ENCODE measurements at places on chromosomes 5 and 9. TPM values are rescaled to one million over a fixed set of nuclear protein-coding genes. Genes with fewer than 3 reads are reported as not detected.

Gene AQP3
- total RNA-seq = 0.43 TPM

Gene SLC6A3
- total RNA-seq = not detected

Gene PCDHB15
- total RNA-seq = 1.2 TPM

Gene LRRC19
- not detected for total RNA-seq

Gene IFNW1
- total RNA-seq = not detected

Gene CCL27
- total RNA-seq = not detected

Gene PTGES2
- total RNA-seq = 120 TPM

GRCh38 chr5:141478321-141478945 lies 2.7 kb downstream of the PCDHGC3 start:
- H3K27ac ChIP-seq = no peak overlapping the region
- H3K36me3 ChIP-seq = no peaks in the 10 kb centered on the region
- H3K27me3 ChIP-seq = no peaks in the 10 kb centered on the region
- DNase-seq = no peak
- H3K4me1 ChIP-seq = peaks cover 40% of the 10 kb centered on the region
- H3K4me3 ChIP-seq = peak overlapping the region; percentile 80

DNA sequence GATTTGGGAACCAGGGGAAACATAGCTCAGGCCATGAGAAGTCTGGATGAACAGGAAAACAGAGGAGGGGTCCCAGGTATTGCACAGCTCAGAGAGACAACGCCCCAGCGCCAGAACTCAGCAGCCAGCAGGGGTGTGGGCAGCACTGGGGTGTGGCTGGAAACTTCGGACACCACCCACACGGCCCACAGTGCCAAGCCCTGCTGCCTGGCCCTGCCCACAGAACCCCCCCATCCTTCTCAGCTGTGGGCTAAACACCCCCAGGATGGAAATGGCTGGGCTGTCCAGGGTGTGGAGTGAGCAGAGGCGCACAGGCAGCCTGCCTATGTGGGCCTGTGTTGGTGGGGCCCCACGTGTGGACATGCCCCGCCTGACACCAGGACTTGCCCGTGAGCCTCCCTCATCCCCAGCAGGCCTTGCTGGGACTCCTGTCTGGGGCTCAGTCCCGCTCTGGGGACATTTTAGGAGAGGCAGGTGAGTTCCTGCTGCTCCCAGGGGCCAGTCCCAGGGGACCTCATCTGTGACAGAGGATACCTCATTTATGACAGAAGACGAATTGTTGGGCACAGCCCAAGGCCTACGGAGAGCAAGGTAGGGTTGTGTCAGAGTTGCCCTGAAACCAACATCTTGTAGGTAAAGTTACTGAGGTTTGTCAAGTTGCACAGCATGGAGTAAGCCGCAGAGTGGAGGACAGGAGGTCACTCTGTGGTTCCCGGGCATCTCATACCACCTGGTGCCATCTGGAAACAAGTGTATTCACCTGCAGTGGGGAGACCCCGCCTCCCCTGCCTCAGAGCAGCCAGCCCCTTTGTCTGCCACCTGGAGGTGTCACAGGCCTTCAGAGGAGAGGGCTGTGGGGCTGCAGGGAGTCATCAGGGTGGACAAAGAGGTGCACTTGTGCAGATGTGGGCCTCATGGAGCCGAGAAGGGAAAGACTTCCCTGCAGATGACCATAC lies 183.2 kb downstream of the AUH start:
- no peak overlapping the region for H3K4me3 ChIP-seq
- H3K36me3 ChIP-seq = no peaks in the 10 kb centered on the region
- H3K27me3 ChIP-seq = no peaks in the 10 kb centered on the region
- H3K4me1 ChIP-seq = no peaks in the 10 kb centered on the region

DNA sequence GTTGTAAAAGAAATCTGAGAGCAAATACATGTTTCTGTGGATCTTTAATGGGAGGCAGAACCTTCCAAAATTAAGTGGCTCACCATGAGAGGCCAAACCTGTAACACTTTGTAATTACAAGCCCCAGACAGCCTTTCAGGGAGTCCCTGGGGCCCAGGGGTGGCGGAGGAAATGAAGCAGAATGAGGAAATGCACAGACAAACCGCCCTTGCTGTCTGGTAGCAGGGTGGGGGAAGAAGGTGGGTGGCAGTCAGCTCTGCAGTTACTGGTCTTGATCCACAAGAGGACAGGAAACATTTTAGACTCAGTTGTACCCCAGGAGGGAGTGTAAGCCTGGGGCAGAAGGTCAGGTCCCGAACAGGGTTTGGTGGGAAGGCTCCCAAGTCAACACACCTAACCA lies 6.5 kb downstream of the ARL14EPL start:
- H3K4me3 ChIP-seq = no peak overlapping the region
- no peak for DNase-seq
- H3K4me1 ChIP-seq = no peaks in the 10 kb centered on the region
- H3K27ac ChIP-seq = no peak overlapping the region

DNA sequence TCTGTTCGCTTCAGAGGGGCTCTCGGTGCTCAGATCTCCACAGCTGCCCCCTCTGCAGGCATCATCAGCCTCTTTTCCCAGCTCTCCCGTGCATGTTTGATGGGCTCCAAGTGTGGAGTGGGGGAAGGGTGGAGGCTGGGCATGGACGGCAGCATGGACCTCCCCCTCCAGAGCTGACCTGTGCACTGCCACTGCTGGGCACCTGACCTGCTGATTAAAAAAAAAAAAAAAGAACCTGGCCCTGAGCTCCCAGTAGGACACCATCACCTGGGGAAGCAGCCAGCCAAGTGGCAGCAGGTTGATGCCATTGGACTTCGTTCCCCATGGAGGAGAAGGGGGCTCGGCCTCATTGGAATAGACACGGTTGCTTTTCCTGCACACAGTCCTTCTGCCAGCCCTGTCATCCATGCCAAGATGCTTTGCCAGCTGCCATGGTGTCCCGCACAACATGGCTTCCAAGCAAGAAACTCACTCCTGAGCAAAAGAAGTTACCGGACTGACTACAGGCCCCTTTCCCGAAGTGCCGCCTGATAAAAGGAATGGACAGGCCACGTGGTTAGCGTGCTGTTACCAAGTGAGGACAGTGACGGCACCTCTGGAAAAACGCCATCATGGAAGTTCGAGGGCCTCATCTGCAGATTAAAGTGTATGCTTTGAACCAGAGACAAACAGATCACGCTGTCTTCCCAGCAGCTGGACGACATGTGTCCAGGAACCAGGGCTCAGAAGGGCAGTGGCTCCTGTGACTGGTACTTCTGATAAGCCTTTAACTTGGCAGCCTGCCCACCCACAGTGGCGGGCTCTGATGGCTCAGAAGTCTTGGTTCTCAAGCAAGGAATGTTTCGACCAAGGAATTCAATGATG lies 14.7 kb upstream of the BRD3OS start:
- DNase-seq = no peak
- no peak overlapping the region for H3K4me3 ChIP-seq
- H3K36me3 ChIP-seq = no peaks in the 10 kb centered on the region
- H3K27me3 ChIP-seq = no peaks in the 10 kb centered on the region

- H3K27ac ChIP-seq = no peak overlapping the region
- H3K4me3 ChIP-seq = no peak overlapping the region
- H3K36me3 ChIP-seq = no peaks in the 10 kb centered on the region
- no peaks in the 10 kb centered on the region for H3K4me1 ChIP-seq
- H3K27me3 ChIP-seq = no peaks in the 10 kb centered on the region
- DNase-seq = peak; percentile 51
Observed at GRCh38 chr9:109880276-109881169, 100.5 kb downstream of the PALM2AKAP2 start.

DNA sequence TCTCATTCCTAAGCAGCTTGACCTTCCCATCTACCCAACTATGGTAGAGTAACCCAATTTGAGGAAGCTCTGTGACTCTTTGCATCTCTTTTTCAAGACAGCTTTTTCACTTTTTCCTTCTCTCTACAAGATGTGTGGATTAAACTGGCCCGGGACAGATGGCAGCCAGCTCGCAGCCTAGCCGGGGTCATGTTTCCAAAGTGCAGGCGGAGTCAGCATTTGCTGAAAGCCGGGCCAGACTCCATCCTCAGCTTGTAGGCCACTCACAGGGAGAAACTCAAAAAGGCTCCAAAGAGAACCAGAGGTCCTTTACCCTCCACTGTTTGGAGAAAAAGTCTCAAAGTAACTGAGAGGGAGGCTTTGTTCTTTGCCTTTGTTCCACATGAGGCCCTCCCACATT lies 286.8 kb upstream of the PANK3 start:
- DNase-seq = no peak
- no peaks in the 10 kb centered on the region for H3K36me3 ChIP-seq
- H3K27me3 ChIP-seq = peaks cover 44% of the 10 kb centered on the region
